ENCODE measurements at places on chromosomes 3 and 15.
A peak's percentile ranks its signal among the peaks of the same experiment; 100 is the strongest.

DNA sequence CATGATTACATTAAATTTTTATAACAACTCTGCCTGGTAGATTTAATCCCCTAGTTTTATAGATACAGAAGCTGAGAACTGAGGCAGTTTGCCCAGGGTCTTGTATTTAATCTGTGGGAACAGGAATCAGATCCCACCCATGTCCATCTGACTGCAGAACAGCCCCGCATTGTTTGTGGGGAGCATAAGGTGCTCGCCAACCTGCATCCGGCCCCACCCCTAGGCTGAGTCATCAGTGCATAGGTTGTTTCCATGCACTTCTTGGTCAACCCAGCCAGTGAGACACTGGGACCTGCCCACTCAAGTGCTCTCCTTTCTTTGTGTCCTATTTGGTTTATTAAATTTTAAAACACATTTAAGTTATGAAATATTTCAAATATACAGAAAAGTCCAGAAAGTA lies 266.2 kb downstream of the OPA1 start:
- no peak for DNase-seq

GRCh38 chr3:11384074-11384473 lies 111.9 kb downstream of the ATG7 start:
- no peak for DNase-seq

GRCh38 chr3:175913286-175913685 lies 1054.2 kb downstream of the NAALADL2 start:
- no peak for DNase-seq

- DNase-seq = no peak
Measured at GRCh38 chr3:38653685-38654537, 4.4 kb upstream of the SCN5A start.

DNA sequence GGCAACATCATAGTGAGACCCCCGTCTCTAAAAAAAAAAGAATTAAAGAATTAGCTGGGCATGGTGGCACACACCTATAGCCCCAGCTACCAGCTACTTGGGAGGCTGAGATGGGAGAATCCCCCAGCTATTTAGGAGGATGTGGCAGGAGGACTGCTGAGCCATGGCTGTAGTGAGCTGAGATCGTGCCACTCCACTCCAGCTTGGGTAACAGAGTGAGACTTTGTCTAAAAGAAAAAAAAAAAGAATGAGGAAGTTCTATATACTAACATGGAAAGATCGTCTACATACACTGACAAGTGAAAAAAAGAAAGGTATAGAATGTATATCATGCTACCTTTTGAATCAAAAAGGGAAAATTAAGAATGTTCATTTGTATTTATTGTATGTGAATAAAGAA lies 83.9 kb upstream of the CDAN1 start:
- DNase-seq = no peak

DNA sequence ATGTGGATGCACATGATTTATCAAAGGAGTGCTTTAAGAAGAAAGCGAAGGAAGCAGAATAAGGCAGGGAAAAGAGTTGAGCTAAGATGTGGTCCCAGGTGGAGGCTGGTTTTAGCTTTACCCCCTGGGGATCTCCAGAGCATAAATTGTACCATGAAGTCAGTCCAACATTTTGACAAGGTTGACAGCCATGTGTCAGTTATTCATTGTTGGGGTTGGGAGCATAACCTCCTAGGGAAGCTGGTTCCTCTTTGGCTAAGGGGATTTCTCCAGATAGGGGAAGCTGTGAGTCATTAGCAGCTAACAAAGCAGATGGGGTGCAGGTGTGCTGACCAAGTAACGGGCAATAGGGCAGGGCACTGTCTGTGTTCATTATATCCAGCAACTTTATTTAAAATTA lies 123.7 kb upstream of the IGSF10 start:
- no peak for DNase-seq

DNA sequence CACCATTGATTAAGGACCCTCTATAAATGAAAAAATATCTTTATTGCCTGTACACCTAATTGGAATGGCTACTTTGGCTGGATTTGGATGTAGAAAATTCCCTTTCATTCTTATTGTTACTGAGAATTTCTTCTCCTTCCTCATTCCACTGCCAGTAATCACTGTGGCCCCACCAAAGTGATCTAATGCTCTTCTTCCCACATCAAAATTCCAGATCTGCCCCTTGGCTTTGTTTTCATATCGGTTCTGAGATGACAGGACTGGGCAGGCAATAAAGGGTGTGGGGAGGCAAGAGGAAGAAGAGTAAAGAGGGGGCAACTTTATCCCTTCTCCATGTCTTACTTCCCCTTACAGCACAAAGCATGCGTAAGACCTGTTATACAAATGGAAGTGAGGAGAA lies 2.1 kb downstream of the ANKUB1 start:
- no peak for DNase-seq

- DNase-seq = no peak
Measured at GRCh38 chr15:52095597-52096262, 16.8 kb downstream of the BCL2L10 start.

GRCh38 chr3:59313365-59313764 lies 263.5 kb upstream of the CFAP20DC start:
- no peak for DNase-seq

- no peak for DNase-seq
Measured at GRCh38 chr15:70160267-70160666, 62.5 kb upstream of the TLE3 start.

DNA sequence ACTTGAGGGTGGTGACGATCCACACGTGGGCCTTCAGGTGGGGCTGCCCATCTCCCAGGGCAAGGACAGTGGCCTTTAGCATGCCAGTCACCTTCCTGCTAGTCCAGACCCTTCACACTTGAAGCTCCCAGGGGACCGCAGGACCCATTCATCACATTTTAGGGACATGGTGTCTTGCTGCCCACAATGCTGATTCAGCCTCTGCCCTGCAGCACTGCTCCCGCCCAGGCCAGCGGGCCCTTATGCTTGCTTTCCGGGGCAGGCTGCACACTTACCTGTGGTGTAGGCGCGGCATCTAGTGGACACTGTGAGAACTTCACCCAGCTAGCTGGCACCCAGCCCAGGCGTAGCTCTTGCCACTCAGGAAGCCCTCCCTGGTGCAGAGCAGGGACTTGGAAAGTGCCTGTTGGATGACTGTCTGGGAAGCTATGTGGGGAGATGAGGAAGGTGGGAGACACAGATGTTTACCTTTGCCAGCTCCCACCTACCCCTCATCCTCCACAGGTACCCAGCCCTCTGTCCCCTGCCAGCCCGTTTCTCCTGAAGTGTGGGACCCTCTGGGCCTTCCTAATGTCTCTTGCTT lies 26.3 kb upstream of the NR2C2 start:
- peak; percentile 54 for DNase-seq

GRCh38 chr3:180802837-180803236 lies 109.6 kb upstream of the FXR1 start:
- DNase-seq = no peak

DNA sequence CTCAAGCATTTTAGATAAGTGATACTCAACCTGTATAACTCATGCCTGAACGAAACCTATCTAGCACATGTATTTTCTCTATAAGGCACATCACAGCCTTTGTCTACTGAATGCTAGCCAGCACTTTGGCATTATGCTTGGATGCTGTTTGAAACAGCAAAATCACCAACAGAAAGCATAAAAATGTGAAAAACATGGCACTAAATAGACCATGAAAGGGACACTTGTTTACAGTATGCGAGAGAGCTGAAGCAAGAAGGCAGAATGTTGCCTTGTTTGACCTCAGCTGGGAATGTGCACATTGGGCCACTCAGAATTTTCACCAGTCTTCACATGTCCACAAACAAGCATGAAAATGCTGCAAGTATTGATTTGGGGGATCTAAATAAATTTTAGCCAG lies 59.5 kb downstream of the MINDY2 start:
- no peak for DNase-seq

DNA sequence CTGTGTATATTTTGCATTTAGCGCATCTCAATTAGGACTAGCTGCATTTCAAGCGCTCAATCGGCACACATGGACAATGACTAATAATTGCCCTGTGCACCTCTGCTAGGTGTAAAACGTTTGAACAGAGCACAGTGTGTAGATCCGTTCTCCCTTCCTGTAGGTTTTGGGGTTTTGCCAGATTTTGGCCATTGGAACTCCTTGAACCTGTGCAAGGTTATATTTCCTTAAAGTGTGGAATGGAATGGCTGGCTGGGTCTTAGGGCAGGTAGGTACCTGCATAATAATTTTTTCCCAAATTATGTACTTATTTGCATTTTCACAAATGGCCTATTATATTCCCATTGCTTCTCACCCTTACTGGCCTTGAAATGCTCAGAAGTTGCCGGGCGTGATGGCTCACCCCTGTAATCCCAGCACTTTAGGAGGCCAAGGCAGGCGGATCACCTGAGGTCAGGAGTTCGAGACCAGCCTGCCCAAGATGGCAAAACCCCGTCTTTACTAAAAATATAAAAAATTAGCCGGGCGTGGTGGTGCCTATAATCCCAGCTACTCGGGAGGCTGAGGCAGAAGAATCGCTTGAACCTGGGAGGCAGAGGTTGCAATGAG lies 777 bp downstream of the RNU5B-1 start:
- DNase-seq = no peak

DNA sequence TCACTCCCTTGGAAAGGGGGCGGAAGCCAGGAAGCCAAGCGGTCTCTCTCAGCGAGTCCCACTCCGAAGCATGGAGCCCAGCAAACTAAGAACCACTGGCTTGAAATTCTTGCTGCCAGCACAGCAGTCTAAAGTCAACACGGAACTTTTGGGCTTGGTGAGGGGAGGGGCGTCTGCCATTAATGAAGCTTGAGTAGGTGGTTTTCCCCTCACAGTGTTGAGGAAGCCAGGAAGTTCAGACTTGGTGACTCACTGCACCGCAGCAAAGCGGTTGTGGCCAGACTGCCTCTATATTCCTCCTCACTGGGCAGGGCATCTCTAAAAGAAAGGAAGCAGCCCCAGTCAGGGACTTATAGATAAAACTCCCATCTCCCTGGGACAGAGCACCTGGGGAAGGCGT lies 665.4 kb upstream of the CBLB start:
- peak; percentile 34 for DNase-seq

GRCh38 chr3:112357930-112358780 lies 25.2 kb downstream of the CD200 start:
- peak; percentile 9 for DNase-seq

- no peak for DNase-seq
Measured at GRCh38 chr3:152127058-152127457, 141.7 kb upstream of the MBNL1 start.

DNA sequence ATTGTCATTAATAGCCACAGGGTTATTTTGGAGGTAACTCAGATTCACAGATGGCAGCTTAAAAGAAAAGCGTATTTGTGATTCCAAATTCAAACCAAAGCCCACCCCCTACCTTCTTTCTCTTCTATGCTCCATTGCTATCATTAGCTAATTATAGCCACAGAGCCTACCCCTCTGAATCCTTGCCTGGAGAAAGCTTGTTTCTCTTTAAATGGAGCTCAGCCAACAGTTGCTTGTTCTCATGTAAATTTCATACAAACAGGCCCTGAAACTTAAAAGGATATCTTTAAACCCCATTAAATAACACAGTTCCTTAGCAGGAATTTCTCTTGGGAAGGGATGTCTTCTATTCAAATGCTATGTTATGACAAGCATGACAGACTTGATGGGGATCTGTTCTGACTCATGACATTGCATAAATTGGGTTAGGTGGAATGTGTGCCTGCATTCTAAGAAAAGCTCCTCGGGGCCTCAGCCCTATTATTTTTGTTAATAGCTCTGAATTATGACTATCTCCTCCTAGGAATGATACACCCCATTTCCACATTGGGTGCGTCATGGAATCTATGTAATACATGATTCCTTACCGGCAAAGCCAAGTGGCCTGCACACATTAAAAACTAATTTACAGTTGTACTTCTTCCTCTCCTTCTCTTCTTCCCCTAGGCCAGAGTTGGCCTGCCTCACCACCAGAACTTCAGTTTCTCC lies 265.8 kb downstream of the TAFA4 start:
- DNase-seq = no peak

GRCh38 chr15:30992249-30992864 lies 929 bp upstream of the MTMR10 start:
- DNase-seq = no peak

- DNase-seq = no peak
Measured at GRCh38 chr3:87207460-87207859, 19.6 kb upstream of the CHMP2B start.

DNA sequence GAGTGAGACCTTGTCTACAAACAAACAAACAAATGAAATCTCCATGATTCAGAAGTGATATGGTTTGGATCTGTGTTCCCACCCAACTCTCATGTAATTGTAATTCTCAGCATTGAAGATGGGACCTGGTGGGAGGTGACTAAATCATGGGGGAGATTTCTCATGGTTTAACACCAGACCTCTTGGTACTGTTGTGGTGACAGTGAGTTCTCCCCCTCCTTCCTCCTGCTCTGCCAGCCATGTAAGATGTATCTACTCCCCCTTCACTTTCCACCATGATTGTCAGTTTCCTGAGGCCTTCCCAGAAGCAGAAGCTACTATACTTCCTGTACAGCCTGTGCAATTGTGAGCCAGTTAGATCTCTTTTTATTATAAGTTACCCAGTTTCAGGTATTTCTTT lies 438.4 kb upstream of the THBS1 start:
- no peak for DNase-seq

- no peak for DNase-seq
Measured at GRCh38 chr15:87648278-87648677, 608.3 kb downstream of the NTRK3 start.

- no peak for DNase-seq
Measured at GRCh38 chr15:66486887-66487286, 10.7 kb downstream of the SNAPC5 start.

GRCh38 chr3:50078622-50079021 lies 10.1 kb upstream of the RBM5 start:
- no peak for DNase-seq

DNA sequence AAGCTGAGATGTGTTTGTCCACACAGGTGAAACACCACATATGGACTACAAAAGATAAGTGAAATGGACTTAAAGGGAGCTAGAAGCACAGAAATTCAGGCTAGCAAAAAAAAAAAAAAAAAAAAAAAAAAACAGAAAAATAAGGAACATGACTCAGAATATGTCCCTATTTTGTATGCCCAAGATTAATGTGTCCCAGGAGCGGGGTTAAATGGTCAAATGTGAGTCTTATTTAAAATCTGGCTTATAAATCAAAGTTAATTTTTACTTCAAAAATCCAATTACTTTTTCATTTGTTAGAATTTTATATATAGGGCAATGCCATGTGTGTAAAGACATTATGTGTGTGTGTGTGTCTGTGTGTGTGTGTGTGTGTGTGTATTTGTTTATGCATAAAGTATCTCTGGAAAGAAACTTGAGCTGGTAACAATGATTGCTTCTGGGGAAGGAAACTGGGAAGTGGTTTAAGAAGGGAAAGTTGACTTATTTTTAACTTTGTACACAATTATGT lies 986.5 kb downstream of the ROBO2 start:
- DNase-seq = no peak

GRCh38 chr3:98563661-98564281 lies 29.6 kb downstream of the CPOX start:
- peak; percentile 44 for DNase-seq

DNA sequence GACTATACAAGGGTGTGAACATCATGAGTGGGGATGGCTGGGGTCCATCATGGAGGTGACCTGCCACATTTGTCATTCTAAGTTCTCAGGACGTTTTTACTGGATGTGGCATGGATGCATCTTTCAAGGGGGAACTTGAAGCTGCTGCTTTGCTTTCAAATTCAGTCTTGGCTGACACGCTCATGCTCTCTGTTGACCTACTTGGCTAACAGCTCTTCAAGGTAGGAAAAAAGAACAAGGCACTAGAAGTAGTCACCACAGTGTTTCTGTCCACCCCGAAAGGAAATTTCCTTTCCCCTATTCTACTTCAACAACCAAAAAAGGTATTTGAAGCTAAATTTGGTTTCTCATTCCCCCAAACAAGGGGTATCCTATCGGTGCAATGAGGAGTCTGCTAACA lies 15.0 kb downstream of the STIMATE start:
- no peak for DNase-seq

GRCh38 chr15:101501703-101502373 lies 12.3 kb upstream of the PCSK6 start:
- no peak for DNase-seq

Measured in T-helper 22 cell (primary cell).